Hematopoietic multipotent progenitor cell treated with erythropoietin and hydrocortisone succinate and interleukin-3 and kit ligand, for 8 days (in vitro differentiated cells): ENCODE measurements at places on chromosomes 16 and 17.
A peak's percentile ranks its signal among the peaks of the same experiment; 100 is the strongest.

GRCh38 chr16:85503679-85504231 lies 109.4 kb upstream of the GSE1 start:
- no peak for DNase-seq

- DNase-seq, result no peak
Observed at GRCh38 chr16:3971261-3971660, 90.7 kb upstream of the CREBBP start.

- no peak for DNase-seq
Observed at GRCh38 chr16:23670137-23670776, 8.4 kb upstream of the PLK1 start.

- no peak for DNase-seq
Observed at GRCh38 chr16:85605912-85606841, 6.9 kb upstream of the GSE1 start.

GRCh38 chr17:42846594-42847280 lies 2.4 kb downstream of the AOC2 start:
- DNase-seq, result no peak

- no peak for DNase-seq
Observed at GRCh38 chr16:57123216-57123973, 31.0 kb downstream of the CPNE2 start.

- peak; percentile 47 for DNase-seq
Observed at GRCh38 chr17:50708050-50709000, 611 bp upstream of the ANKRD40 start.

DNA sequence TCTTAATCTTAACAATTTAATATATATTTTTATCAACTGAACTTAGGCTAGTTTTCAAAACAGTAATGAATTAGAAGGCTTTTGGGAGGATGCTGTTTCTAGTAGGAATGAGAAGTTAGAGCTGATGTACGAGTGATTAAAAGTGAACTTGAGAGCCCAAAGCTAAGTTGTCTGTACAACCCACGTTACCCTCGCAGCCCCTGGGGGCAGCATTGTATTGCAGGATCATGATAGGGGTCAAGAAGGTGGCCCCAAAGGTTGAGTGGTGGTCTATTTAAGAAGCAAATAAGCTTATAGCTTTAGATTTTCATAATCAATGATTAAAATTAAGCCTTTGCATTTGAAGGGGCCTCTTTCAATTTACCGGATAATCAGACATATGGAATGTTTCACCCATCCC lies 33.7 kb upstream of the ALDH3A2 start:
- DNase-seq, result no peak

DNA sequence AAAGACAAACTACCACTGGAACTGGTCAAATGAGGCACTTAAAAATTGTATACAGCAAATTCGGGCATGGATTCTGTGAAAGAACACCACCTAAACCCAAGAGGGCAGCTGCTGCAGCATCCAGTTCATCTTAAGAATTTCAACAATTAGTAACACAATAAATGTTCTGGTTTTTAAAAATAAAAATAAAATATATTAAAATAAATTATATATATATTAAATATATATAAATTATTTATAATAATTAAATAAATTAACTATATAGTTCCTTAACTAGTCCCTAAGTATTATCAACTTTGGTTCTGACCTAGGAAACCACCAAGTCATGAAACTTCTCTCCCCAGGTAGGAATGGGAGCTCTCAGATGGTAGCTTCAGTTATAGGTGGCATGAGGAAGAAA lies 13.4 kb upstream of the RFFL start:
- no peak for DNase-seq

DNA sequence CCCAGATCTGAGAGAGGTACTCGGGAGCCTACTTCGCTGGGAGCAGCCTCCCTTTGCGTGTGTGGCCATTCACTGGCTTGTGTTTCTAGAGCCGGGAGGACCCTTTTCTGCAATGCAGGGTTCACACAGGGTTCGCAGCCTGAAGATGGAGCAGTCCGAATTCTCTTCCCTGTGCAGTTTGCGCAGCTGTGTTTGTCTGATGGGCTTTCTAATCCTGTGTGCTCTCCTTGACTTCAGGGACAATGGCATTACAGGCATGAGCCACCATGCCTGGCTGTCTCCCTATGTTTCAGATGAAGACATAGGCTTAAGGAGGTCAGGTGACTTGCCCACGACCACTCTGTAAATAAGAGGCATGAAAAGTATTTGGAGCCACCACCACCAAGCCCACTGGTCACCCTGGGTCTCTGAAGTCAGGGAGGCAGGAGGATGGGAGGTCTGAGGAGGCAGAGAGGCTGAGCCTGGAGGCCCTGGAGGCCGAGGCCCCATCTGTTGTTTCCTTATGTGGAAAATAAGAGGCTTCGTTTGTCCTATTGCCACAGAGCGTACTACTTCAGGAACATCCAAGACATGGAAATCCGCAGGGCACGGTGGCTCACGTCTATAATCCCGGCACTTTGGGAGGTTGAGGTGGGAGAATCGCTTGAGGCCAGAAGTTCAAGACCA lies 5.0 kb upstream of the STH start:
- DNase-seq, result no peak

GRCh38 chr17:49616601-49617131 lies 41.0 kb downstream of the NXPH3 start:
- DNase-seq, result no peak

DNA sequence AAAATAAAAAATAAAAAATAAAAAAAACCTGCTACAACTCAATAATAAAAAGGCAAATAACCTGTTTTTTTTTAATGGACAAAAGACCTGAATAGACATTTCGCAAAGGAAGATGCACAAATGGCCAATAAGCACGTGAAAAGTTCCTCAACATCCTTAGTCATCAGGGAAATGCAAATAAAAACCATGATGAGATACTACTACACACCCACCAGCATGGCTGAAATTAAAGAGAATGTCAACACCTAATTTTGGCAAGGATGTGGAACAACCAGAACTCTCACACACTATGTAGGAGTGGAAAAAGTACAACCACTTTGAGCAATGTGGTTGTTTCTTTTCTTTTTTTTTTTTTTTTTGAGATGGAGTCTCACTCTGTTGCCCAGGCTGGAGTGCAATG lies 24.6 kb downstream of the COG7 start:
- DNase-seq, result no peak

GRCh38 chr16:15450624-15451023 lies 16.2 kb downstream of the BMERB1 start:
- no peak for DNase-seq

DNA sequence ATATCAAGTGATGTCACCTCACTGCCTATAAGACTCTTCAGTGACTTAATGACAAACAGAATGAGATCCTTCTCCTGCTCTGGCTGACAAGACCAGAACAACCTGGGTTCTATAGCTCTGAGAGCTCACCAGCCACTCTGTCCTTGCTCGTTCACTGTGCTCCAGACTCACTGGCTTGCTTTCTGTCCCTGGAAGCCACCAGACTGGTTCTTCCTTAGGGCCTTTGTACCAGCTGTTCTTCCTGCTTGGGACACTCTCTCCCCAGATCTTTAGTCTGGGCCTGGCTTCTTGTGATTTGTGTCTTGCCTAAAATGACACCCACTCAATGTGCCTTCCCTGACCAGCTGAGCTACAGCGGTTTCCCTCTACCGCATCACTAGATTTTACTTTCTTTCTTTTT lies 76.1 kb downstream of the FTO start:
- DNase-seq, result no peak

DNA sequence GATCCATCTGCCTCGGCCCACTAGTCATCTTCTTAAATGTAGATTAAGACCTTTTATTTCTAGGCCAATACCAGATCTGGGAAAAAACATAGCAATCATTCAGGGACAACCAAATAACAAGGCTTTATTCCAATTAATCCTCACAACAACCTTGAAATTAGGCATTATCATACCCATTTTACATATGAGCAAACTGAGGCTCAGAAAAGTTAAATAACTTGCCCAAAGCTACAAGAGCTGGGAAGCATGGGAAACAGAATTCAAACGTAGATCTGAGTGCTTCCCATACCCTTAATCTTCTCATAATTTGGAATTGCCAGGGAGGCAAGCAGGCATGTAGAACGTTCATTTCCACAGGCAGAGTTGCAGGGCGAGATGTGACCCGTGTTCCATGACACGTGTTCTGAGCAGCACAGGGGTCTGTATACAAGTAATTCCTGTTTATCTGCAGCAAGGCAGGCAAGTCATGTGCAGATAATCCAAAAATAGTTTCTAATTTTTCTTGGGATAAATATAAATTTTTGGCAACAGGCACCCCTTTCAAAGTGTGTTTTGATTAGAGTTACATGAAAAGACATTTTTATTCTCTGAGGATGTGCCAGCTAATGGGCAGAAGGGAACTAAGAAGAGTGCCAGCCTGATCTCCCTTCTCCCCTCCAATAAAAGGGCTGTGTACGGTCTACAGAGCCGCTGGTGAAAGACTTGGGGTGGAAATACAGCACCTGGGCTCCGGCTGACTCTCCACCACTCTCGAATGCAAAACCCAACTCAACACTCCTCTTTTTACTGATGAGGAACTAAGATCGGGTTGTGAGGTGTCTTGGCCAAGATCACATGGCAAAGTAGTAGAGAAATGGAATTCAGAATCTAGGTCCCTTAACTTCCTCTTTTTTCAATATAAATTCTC lies 27.7 kb upstream of the MYOCD start:
- DNase-seq, result no peak

- DNase-seq, result no peak
Observed at GRCh38 chr16:52819808-52820207, 232.9 kb downstream of the CHD9NB start.

DNA sequence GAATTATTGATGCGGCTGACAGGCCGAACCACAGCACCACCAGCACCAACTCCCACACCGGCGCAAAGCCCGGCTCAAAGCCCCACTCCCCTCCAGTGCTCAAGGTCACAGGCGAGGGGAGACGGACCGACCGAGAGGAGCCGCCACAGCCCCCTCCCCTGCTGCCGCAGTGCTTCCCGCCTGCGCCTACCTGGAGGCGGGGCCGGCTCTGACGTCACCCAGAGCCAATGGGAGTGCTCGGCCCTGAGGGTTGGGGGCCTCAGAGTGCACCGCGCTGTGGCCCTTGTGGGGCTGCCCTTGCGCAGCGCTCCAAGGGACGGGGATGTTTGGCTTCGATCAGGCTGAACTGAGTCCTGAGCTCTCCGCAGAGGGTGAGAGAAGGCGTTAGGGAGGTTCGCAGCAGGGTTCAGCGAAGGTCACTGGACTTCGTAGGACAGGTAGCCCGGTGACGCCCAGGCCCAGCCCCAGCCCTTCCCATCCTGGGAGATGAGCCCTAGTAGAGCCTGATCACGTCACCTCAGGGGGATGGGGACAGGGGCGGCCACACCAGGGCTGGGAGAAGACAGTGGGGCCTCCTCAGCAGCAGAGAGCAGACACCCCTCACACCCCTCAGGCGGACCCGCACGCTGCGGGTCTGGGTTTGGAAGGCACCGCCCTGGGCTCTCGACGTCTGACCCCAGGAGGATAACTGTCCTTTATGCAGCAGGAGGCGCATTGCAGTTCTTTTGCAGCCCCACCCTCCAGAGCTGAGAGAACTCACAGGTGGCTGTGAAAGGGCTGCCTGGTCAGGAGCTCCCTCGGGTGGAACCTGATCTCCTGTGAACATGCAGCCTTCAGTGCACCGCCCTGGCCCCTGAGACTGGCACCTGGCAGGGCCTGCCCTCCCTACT lies 1.5 kb downstream of the NDRG4 start:
- DNase-seq, result no peak

DNA sequence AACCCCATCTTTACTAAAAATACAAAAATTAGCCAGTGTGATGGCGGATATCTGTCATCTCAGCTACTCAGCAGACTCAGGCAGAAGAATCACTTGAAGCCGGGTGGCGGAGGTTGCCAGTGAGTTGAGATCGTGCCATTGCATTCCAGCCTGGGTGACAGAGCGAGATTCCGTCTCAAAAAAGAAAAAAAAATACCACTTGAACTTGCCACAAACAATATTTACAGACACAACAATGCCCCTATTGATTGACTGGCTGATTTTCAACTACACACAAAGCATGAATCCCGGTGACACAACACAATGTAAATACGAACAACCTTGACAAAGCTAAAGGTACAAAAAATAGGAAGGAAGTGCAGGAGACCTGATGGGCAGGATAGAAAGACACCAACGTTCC lies 49.3 kb downstream of the NXN start:
- DNase-seq, result no peak

DNA sequence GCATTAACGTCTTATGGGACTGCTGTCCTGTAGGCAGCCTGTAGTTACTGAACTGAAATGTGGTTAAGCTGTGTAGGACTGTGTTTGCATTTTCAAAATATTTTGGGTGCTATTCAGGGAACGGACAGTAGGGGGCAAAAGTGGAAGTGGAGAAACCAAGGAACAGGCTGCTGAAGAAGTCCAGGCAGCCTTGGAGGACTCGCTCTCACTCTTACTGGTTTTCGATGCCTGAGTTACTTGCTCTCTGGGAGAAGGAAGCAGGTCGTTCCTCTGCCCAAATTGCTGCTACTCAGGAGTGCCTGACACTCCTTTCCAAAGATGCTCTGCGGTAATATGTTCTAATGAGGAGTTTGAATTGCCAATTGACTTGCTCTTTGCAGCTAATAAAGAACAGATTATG lies 64.5 kb upstream of the RBFOX1 start:
- peak; percentile 35 for DNase-seq

DNA sequence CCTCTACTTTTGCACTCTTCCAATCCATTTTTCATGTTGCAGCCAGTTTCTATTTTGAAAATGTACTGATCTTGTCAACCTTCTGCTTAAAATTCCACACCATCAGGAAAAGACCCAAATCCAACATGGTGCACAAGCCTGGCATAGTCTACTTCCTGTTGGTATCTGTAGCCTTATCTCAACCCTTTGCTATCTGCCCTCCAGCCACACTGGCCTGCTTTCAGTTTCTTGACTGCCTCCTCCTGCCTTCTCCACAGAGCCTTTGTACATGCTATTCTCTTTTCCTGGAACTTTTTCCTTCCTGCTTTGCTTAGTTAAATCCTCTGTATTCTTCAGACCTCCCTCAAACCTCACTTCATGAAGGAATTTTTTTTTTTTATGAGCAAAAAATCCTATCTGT lies 31.5 kb downstream of the NLRP1 start:
- DNase-seq, result no peak

GRCh38 chr17:74690409-74690825 lies 22.3 kb downstream of the CD300LF start:
- peak; percentile 38 for DNase-seq

GRCh38 chr17:43550754-43551153 lies 4.6 kb upstream of the ETV4 start:
- DNase-seq, result no peak

- no peak for DNase-seq
Observed at GRCh38 chr16:27406511-27407128, 4.6 kb downstream of the IL21R start.

- no peak for DNase-seq
Observed at GRCh38 chr16:291539-291938, 8.6 kb downstream of the PDIA2 start.
